ENCODE measurements at places on chromosomes 1 and 21.
A peak's percentile ranks its signal among the peaks of the same experiment; 100 is the strongest.

GRCh38 chr1:90262286-90262685, 267.4 kb downstream of the ZNF326 start:
- DNase-seq, result no peak

DNA sequence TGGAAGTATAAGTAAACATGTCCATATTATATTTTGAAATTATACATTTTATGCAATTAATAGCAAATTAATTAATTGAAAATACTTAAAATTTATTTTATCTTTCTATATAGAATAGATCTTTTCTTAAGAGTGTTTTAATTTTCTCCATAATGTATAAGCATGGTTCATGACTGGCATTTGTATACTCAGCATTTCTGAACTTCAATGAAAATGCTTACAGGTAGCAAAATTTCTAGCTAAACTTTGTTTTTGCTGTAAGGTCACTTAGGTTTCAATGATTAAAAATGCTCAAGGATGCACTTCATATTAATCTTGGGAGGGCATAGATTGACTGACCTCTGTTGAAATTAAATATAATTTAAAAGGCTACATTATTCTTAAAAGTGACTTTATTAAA, 1108.1 kb downstream of the BRINP3 start:
- no peak for DNase-seq

- DNase-seq, result no peak
Measured at GRCh38 chr1:64550510-64550909, 80.6 kb downstream of the CACHD1 start.

GRCh38 chr1:212731630-212732029, 32.0 kb upstream of the BATF3 start:
- DNase-seq, result no peak

DNA sequence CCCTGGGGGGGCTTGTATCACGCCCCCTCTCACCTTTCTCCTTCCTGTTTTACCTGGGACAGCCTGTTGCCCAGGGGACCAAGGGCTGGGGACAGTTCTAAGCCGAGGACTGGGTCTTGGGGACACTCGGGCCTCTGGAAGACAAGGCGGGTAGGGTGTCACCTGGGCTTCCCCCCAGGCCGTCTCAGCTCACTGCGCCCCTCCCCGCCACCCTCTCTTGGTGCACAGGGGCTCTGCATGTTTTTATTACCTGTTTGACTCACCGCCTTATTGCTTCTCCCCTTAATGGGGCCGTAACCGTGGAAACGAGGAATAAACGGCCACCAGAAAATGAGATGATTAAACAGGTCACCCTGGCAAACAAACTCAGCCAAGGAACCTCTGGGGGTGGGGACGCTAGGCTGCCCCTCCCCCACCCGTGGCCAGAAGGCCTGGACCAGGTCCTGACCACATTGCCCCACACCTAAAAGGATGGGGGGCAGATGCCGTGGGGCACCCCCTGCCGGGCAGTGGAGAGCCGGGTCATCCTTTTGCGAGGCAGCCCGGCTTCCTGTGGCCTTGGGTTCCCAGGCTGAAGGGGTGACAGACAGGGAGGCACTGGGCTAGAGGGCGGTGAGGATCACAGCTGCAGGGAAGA, 109.9 kb downstream of the CASZ1 start:
- DNase-seq, result no peak

GRCh38 chr1:96538883-96539282, 182.7 kb upstream of the PTBP2 start:
- DNase-seq, result peak; percentile 83

DNA sequence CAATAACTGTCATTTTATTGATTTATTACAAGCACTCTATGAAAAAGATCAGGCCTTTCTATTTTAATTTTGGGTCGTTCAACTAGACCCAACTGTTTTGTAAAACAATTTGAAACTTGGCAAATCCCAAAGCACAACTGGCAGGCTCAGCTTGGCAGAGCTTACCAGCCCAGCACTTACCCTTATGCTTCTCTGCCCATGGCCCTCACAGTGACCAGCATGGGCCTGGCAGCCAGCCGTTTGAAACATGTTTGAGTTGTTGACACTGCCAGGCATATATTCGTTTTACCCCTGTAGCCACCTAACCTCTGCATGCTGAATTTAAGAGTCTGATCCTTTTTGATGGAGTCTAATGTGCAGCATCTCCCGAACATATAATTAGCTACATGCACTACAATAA, 796.7 kb upstream of the ADGRL2 start:
- DNase-seq, result no peak

DNA sequence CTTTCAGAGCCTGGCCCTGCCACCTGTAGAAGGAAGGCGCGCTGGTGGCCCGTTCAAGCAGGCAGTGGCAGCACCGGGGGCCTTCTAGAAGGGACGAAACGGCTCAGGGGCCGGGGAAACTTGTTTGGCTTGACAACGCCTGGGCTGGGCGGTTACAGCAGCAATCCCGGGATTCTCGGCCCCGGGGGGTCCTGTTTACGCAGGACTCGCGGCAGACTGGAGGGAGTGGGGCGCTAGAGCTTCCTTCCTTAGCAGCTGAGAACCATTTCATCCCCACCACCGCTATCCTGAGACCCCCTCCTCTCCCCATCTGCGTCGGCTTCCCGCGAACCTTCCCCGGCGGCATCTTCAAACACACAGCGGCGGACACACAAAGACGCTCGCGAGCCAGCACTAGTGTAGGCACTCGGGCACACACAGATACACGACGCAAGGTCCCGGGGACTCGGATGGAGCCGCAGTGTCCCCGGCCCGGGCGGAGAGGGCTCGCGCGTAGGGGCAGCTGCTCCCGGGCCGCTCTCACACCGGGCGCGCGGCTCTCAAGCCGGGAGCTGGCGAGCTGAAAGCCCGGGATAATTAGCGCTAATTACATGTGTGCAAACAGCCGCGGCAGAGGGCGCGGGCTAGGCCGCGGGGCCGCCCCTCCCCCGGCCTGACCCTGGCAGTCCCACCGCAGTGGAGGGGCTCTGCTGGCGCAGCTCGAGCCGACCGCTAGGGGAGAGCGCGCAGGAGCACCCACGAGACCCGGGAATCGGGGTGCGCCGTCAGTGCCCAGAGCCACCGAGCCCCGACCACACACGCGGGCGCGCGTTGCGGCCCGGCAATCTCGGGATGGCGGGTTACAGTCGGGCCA, 271.4 kb downstream of the FOXD2 start:
- no peak for DNase-seq

DNA sequence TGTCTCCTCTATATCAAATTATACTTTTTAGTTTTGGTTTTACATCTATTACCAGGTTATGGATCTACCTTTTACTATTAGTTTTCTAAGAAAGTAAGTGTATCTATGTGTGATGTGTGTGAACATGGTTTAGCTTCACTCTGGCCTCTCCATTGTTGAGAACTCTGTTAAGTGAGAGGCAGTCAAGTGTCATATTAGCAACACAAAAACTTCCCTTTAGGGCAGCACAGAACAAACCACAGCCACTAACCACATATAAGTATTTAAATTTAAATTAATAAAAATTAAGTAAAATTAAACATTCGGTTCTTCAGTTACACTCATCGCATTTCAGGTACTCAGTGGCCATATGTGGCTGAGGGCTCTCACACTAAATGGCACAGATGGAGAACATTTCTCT, 96.6 kb downstream of the DPYD start:
- no peak for DNase-seq

- DNase-seq, result no peak
Measured at GRCh38 chr1:157359314-157360022, 192.8 kb downstream of the FCRL5 start.

DNA sequence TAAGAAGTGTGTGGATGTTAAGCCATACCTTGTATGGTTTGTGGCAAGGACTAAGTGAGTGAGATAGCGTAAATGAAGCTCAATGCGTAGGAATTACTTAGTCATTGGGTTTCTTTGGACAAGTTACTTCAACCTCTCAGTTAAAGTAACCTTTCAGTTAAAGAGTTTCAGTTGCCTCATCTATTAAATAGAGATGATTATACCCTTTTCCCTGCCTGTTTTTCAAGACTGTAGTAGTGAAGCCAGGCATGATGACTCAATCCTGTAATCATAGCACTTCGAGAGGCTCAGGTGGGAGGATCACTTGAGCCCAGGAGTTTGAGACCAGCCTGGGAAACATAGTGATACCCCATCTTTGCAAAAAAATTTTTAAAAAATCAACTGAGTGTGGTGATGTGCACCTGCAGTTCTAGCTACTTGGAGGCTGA, 6.3 kb downstream of the ZMPSTE24 start:
- no peak for DNase-seq

- no peak for DNase-seq
Measured at GRCh38 chr1:161162052-161162451, 2.8 kb downstream of the USP21 start.

GRCh38 chr1:229784834-229785233, 158.8 kb downstream of the URB2 start:
- no peak for DNase-seq

GRCh38 chr1:200150721-200151120, 123.2 kb downstream of the NR5A2 start:
- DNase-seq, result no peak

GRCh38 chr1:174786358-174786757, 213.4 kb upstream of the CACYBP start:
- no peak for DNase-seq

DNA sequence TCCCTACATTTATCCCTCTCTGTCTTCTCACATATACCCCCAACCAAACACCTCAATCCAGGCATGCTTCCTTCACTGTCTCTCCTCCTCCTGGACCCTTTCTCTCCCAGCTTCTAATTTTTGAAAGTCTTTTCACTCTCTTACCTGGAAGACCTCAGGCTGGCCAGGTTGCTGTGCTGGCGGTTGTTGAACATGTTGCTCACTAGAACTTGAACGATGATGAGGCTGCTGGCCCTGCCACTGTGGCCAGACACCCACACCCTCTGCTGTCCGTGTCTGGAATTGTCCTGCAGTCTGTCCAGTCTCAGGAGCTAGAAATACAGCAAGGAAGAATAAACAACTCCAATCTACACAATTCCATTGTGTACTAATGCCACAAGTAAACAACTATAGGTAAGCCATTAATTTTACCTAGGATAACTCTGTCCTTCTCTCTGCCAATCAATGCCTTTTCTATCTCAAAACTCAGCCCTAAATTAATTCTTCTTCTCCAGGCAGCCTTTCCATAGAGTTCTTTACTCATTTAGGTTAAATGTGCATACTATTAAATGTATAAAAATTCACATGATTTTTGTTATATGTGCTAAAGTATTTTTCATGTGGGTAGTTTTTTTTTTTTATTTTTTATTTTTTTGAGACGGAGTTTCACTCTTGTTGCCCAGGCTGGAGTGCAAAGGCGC, 5.1 kb upstream of the CTSK start:
- DNase-seq, result peak; percentile 52

DNA sequence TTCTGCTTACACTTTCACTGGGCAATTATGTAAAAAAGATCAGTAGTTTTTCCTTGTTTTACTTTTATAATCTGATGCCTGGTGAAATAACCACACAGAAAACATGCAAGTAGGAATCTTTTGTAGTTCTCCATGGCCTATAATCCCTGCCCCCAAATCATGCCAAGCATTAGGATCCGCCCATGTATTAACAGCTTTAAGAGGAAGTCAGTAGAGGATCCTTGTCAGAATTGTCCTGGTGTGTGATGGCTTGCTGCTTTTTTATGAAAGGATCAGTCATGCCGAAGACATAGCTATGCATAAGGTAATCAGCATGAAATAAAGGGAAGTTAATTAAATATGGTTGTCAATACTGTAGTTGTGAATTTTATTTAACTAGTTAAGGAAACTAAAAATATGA, 20.0 kb downstream of the ADGRL2 start:
- no peak for DNase-seq

GRCh38 chr21:42535602-42536171, 22.0 kb downstream of the SLC37A1 start:
- DNase-seq, result no peak

DNA sequence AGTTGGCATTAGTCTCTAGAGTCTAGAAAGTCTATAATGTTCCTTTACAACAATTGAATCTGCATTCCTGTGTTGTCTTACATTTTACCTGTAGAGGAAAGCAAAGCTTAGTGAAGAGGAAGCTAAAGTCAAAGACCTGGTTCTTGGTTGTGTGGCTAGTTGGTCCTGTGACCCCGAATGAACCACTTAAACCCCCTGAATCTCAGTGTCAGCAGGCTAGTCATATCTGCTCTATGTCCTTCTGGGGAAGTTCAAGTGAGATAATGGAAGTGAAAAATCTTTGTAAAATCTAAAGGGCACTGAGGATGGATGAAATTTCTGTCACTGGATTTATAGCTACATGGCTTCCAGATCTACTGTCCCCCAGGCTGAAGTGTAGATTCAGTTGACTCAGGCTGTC, 24.0 kb upstream of the AIM2 start:
- no peak for DNase-seq

- no peak for DNase-seq
Measured at GRCh38 chr1:152451254-152451653, 37.2 kb upstream of the CRNN start.

DNA sequence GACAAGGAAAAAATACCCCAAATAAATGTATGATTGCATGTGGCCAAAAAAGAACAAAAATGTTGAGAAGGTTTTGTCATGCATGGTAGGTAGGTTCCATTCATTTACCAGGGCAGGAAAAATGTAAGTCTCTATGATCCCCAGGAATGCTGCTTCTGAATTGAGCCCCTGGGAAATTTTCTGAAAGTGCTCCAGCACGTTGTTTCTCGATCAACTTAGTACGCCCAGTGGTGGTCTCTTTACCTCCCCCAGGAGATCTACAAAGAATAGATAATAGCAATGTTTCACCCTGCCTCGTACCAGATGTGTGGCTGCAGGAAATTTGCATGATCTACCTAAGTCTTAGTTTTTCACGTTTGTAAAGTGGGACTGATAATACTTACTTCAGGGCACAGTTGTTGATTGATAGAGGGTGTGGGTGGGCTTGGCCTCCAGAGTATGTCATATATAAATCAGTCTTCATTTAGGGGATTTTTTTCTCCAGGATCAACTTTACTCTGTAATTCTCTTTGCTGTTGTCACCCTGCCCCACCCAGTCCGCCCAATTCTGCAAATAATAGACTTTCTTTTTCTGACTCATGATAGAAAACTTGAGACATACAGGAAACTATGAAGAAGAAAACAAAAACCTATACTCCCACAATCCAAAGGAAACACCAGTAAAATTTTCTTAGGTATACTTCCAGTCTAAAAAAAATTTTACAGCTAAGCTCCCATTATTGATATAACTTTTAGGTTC, 462.0 kb upstream of the RUNX1 start:
- DNase-seq, result no peak

DNA sequence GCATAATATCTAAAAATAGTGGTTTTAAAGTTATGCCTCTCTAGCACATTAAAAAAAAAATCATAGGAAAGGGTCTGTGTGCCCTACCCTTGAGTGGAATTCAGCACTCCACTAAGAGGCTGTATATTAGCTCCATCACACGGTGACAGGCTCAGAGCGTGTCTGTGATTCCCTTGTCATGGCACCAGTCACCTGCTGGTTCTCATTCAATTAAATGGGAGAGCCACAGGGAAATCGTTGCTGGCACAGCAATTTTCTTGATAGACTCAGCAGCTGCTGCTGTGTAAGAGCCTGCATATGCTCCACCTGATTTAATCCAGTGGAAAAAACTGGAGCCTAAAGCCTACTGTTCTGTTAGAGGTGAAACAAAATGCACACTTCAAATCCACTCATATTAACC, 9.5 kb downstream of the ATP6V1G3 start:
- peak; percentile 19 for DNase-seq

Data from spinal cord (tissue), 10 donors.